ENCODE measurements at places on chromosomes 16 and 17. TPM values are rescaled to one million over a fixed set of nuclear protein-coding genes. Genes with fewer than 3 reads are reported as not detected.

The SLC6A2 gene
- total RNA-seq, result not detected

The NT5C3B gene
- 78.4 TPM for total RNA-seq

The MYH4 gene
- not detected for total RNA-seq

The ADAD2 gene
- not detected for total RNA-seq

The PHOSPHO1 gene
- total RNA-seq, result 0.71 TPM

The NOTUM gene
- total RNA-seq, result 0.09 TPM

The TERB1 gene
- 0.09 TPM for total RNA-seq

The SPATA22 gene
- 1.8 TPM for total RNA-seq

The ZNF48 gene
- 5.5 TPM for total RNA-seq

The GCGR gene
- total RNA-seq, result 0.09 TPM

The KREMEN2 gene
- not detected for total RNA-seq

The SDR42E1 gene
- 0.09 TPM for total RNA-seq

The NHERF1 gene
- 4.3 TPM for total RNA-seq

The MED31 gene
- total RNA-seq, result 8.5 TPM

The ACSM2A gene
- total RNA-seq, result not detected
